Fibroblast of the aortic adventitia (primary cell): ENCODE measurements at places on chromosomes 1 and 21.

DNA sequence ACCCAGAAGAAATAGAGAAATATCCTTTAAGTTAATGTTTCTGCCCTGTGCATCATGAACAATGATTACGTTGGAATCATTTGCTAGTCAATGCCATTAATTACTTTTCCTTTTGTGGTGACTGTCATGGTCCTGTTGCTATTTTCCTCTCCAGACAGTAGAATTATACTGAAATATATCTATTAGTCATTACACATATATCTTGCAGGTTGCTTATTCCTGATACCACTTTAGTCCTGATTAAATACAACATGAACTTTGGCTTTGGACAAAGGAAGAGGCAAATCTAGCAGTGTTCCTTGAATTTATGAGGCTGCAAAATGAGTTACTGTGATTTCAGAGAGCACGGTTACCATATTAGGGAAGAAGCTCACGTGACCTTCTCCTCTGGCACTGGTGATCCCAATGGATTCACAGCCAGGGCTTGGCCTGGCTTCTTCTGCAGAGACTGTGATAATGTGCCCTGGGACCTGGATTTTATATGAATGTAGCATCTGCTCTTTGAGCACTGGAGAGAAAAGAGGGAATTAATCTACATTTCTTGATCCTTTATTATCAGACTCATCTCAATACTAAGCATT is 12.4 kb upstream of the KRTAP19-8 start:
- no peak for DNase-seq

DNA sequence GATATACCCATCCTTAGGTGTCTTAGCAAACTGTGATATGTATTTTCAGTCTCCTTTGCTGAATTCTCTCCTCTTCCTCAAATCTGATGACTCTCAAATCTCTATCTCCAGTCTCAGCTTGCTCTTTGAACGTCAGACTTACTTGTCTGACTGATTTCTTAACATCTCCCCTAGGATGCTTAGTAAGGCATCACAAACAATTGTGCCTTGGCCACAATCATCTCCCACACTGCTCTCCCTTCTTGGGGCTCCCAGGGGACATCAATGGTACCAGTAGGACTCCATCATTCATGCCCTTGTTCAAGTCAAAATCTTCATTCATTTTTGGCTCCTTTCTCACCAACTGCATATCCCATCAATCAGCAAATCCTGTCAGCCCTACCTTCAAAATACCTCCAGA is 42.0 kb downstream of the GNG12 start:
- DNase-seq: peak; percentile 59

GRCh38 chr1:200969726-200970561 is 53.6 kb downstream of the KIF21B start:
- DNase-seq: no peak

DNA sequence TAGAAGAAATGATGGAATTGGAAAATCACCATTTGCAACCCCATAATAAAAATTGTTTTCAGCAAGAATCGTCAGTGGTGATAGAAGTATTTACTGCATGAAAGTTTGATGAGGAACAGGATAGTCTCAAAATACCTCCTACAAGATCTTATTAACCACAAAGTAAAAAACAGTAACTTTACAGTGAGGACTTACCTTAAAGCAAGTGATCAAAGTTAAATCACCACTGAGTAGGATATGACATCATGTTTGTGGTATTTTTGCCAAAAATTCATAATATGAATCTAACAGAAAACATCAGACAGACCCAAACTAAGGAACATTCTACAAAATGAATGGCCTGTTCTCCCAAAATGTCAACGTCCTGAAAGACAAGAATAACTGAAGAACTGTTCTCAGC is 19.9 kb downstream of the ALDH9A1 start:
- no peak for DNase-seq

DNA sequence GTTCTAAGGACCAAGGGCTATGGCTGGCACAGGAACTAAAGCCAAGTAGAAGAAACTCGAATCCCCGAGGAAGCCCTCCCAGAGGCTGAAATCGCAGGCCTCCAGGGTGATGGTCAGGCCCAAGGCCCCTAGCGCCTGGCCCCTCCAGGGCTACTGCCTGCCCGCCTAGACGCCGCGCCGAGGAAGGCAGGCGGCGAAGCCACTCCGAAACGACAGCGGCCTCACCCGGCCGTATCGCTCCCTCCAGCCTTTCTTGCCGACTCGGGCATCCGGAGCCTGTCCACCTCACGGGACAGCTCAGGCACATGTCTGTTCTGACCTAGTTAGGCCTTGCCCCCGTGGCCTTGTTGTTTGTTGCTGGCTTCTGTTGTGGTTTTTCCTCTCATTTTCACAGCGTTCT is 9.7 kb upstream of the LHX8 start:
- DNase-seq: no peak

DNA sequence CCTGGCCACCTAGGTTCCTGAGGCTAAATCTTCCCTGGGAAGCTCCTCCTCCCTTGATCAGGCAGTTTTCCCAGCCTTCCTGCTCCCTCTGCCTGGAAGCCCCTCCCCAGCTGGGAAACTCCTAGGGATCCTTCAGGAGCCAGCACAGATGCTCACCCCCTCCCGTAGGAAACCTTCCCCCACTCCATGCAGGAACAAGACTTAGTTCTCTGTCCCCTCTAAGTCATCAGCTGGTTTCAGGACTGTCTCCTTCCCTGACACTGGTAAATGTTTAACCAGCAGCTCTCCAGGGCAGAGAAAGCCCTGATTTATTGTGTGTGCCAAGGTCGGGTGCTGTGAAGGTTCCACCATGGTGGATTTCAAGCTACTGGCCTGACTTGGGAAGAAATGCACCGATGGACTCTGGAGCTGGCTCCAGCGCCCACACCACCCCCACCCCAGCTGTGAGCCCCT is 25.0 kb downstream of the TTC39A start:
- no peak for DNase-seq

DNA sequence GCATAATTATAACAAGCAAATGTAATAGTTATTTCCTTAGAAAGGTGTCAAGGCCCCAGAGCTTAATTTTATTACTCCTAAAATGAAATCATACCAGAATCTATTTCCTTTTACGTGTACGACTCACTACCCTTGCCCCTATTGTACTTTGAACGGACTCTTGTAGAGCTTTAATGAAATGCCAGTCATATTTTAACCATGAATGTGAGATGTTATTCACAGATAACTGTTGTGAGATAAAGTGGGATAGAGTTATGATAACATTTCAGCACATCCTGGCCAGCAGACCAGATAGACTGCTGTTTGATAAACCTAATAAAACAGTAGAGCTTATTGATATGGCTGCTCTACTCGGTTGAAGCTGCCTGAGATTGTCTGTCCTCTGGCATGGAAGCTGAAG is 500.8 kb upstream of the PBX1 start:
- peak; percentile 1 for DNase-seq

GRCh38 chr1:161885003-161885402 is 118.9 kb downstream of the ATF6 start:
- DNase-seq: peak; percentile 77

DNA sequence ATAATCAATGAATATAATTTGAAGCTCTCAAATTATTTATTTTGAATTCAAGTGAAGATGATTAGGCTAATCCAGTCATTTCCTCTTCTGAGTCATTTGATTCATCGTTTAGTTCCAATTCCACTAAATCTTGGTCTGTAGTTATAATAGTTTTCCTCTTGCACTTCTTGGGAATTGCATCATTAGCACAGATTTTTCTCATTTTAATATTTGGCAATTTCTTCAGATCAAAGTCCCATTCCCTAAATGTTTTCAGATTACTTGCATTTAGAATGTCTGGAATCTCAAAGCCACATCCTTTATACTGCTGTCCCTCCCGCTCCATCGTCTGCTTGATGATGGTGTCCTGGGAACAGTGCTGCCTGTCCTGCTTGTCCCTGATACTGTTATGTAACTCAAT is 43.5 kb downstream of the MAST2 start:
- DNase-seq: peak; percentile 83

DNA sequence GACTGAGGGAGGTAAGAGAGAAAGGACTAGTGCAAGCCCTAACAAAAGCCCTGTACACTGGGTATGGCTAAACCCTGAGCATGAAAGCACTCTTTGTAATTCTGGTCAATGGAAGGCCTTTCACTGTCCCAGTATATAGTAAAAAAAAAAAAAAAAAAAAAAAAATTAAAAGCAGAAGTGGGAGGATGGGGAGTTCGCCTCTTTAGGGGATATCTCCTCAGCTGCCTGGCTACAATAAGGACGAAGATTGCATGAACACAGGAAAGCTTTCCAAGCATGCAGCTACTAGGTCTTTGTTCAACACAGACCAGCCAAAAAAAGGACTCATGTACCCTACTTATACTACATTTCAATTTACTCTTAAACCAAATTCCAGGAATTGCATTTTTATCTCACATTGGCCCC is 59.1 kb downstream of the EIF4G3 start:
- DNase-seq: peak; percentile 47

GRCh38 chr1:6578624-6579373 is 995 bp upstream of the ZBTB48 start:
- DNase-seq: no peak

DNA sequence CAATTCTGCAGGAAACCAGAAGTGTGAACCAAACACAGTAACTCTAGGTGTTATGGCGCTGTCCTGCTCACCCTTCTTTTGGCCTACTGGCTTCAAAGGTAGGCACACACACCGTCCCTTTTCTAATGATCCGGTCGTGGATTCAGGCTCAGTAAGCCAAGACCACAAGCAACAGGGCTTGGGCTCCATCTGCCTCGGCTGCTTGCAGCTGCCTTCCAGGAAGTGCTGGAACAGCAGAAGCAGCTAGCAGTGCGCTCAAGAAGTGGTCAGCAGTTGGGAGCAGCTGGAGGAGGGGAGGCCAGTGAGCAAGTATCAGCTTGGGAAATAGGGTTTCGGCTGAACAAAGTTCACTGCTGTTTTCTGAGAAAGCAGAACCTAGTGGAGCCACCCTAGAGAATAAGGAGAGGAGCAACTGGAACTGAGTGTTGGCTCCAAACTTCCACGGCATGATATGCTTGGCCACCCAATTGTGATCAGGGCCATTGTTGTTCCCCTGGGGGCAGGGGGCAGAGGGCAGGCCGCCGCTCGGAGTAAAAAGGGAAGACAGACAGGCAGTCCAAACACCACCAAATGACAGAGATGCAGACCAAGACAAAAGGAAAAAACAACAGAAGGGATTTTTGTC is 173.4 kb downstream of the TOMM20 start:
- DNase-seq: peak; percentile 69

- DNase-seq: no peak
Measured at GRCh38 chr1:18644973-18645746, 14.5 kb downstream of the PAX7 start.

DNA sequence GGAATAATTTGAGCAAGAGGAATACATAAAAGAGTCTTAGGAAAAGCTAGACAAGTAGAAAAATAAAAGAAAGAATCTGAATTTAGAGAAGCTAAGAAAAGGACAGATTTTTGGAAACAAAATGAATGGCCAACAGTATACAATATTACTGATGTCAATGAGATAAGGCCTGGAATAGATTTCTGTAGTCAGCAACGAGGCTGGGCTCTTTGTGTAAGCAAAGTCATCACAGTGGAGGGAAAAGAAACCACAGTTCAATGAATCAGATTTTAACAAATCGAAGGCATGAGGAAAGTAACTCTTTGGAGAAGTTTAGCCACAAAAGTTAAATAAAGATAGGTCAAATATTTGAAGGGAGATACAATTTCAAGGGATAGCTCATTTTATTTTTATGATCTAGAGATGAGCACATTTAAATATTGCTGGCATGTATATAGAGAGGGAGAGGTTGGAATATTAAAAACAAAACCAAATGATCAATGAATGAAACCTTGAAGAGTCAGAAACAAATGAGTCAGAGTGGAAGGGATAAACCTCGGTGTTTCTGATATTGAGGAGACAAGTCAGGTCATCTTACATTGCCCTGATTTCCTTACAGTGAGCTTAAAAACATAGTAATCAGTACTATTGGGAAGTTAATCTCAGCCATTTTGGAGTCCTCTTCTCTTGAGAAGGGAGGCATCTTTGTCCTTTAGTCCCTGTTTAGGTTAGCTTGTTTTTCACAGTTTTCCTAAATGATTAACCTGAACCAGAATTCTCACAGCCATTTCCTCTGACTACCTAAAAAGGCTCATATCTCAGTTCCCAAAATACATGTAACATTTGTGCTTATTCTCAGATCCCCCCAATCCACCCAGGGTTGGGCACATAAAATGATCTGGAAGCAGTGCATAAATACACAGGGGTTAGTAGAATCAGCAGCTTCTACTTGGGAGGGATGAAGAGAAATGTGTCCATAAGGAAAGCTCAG is 620.0 kb upstream of the B3GALT2 start:
- no peak for DNase-seq

DNA sequence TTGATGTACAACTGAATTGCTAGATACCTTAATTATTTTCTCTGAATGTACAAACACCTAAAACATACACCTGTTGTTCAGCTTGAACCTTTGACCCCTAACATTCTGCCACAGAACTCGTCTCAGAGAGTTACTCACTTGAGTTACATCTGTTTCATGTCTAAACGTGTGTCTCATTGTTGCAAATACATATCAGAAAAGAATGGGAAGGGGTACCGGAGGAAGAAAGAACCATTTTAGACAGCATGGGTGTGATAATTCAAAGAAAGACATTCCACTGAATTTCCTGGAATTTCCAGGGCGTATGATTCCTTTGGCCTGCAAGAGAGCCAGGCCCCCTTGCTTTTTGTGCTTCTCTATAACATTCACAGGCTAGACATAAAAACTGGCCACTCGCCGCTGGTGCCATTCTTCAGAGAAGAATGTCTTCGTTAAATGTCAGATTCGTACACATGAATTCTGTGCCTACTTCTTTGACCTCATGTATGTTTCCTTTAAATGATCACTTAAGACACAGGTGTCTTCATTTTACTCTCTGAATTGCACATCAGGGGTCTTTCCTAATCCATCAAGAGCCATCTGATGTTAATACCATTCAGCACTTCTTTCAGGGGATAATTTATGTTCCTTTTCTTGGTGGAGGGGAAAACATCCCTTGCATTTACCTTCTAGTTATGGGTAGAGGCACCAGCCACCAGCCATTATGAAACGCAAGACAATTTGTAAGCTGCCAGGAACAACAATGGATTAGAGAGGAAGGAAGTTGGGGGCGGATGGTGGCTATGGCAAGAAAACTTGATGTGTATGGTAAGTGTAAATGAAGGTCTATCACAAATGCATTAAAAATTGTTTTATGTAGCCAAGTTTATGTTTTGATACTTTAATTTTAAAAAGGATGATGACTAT is 12.7 kb downstream of the ATF3 start:
- DNase-seq: no peak

GRCh38 chr1:115211071-115211745 is 121.9 kb upstream of the TSPAN2 start:
- peak; percentile 71 for DNase-seq

DNA sequence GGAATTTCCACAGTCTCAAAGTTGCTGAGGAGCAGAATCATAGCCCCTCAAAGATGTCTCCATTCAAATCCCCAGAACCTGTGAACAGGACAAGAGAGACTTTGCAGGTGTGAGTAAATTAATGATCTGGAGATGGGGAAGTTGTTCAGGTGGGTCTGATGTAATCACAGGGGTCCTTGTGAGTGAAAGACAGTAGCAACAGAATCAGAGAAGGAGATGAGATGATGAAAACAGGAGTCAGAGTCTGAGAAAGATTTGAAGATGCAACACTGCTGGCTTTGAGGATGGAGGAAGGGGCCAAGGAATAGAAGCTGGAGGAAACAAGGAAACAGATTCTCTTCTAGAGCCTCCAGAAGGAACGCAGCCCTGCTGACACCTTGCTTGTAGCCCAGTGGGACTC is 81.5 kb downstream of the SELENOF start:
- no peak for DNase-seq

GRCh38 chr1:24391882-24392603 is 21.5 kb downstream of the STPG1 start:
- peak; percentile 49 for DNase-seq

- peak; percentile 87 for DNase-seq
Measured at GRCh38 chr1:11157867-11158266, 31.3 kb upstream of the ANGPTL7 start.
